ENCODE measurements at places on chromosomes 16 and 17. TPM values are rescaled to one million over a fixed set of nuclear protein-coding genes. Genes with fewer than 3 reads are reported as not detected.

CPHXL2 gene
- not detected for total RNA-seq

TM4SF5 gene
- total RNA-seq = not detected

- DNase-seq = no peak
These were observed 25.1 kb upstream of the FOXJ1 start for GRCh38 chr17:76166168-76166567.

GRCh38 chr16:72517154-72517553, 345.2 kb upstream of the PMFBP1 start:
- DNase-seq = no peak

GRCh38 chr17:39294060-39294459, 68.3 kb upstream of the STAC2 start:
- DNase-seq = no peak

GRCh38 chr16:18834864-18835263, 33.5 kb upstream of the ARL6IP1 start:
- no peak for DNase-seq

GRCh38 chr17:53475002-53475401, 347.7 kb upstream of the KIF2B start:
- DNase-seq = no peak

DNA sequence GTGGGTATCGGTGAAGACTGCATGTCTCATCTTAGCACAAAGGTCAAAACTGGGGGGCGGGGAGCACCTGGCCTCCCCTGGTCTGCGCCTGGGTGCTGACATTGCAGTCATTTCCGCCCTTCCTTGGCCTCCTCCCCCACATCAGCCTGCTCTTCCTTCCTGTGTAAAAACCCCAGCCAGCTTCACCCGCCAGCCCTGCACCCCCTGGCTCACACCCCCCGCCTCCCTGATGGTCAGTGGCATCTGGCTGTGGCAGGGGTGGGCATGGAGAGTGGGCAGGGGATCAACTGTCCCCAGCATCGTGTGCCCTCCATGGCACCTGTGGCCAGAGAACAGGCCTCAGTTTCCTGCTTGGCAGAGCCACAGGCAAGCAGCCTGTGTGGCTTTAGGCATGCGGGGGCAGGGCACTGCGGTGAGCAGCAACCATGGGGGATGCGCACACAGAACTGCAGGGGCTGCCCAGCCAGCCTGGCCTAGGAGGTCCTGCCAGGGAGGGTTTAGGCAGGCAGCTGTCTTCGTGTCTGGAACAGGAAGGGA, 26.5 kb upstream of the LASP1NB start:
- DNase-seq = peak; percentile 89

- no peak for DNase-seq
These were observed 56.7 kb downstream of the ZNF423 start for GRCh38 chr16:49799172-49799571.

DNA sequence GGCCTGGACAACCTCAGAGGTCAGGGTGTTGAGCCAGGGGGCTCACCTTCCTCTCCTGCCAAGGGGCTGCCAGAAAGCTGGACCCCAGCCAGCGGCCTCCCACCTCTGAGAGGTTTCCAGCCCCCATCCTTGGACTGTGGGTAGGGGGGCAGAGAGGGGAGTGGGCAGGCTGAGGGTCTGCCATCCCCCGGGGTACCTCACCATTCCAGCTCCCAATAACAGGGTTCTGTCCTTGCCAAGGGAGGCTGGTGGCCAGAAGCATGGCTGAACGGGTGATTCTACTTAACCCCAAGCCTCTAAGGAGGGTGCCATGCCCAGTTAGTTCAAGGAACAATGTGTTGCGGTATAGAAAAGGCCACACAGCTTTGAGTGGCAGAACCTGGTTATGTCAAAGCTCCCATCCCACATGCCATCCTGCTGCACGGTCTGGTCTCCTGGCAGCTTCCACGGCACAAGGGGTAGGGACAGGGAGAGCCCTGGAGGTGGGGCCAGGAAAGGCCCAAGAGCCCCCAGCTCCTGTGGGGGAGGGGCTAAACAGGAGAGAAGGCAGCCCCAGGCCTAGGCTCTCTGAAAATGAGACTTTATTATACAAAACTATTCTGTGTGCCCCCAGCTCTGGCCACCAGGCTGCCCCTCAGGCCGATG, 19.8 kb downstream of the B9D1 start:
- no peak for DNase-seq

GRCh38 chr17:82492643-82493225, 26.8 kb upstream of the FOXK2 start:
- no peak for DNase-seq

GRCh38 chr17:75487351-75488070, 27.8 kb downstream of the CASKIN2 start:
- peak; percentile 80 for DNase-seq

- DNase-seq = no peak
These were observed 11.9 kb downstream of the CAMKK1 start for GRCh38 chr17:3880983-3881382.

DNA sequence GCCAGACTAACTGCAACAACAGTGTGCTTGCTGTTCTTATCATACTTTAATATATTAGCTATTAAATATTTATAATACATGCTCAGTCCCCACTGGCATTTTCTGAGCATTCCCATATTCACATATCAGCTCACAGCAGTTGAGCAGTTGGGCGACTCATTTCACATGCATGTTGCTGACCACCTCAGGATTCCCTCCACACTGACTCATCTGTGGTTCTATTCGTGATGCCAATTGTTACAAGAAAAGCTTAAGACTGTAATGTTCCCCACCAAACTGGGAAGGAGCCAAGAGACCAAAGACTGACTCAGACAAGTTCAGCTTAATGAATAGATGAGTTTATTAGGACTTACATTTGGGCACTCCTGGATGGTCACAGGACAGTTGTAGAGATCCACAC, 100.3 kb upstream of the KIF2B start:
- no peak for DNase-seq

Measured in activated CD8-positive, alpha-beta T cell treated with anti-CD3 and anti-CD28 coated beads, Interleukin-2, amount 10 ng/mL, durations not matched to agents 7 days and 5 days (primary cell).